WTC11 (cell line): ENCODE measurements at places on chromosomes 3 and 15. TPM values are rescaled to one million over a fixed set of nuclear protein-coding genes. Genes with fewer than 3 reads are reported as not detected.

Gene SLCO2A1
- total RNA-seq, result 2.3 to 3.3 TPM (median 3.3 TPM) in 3 replicates

Gene GNAT1
- 0.13 to 0.39 TPM (median 0.14 TPM) in 3 replicates for total RNA-seq

Gene PEX5L
- total RNA-seq, result 3.2 to 4.5 TPM (median 4.0 TPM) in 3 replicates

Gene KLHL40
- total RNA-seq, result not detected in 3 replicates

Gene CNTN6
- not detected in 3 replicates for total RNA-seq

Gene GOLGA8J
- 0.11 to 0.33 TPM in 2 of 3 replicates, not detected in the other for total RNA-seq

Gene ALDH1A3
- 9.9 to 14.0 TPM (median 10.7 TPM) in 3 replicates for total RNA-seq

Gene PPP1R2
- 28.1 to 34.0 TPM (median 32.9 TPM) in 3 replicates for total RNA-seq

Gene MAGI1
- 53.0 to 58.2 TPM (median 54.1 TPM) in 3 replicates for total RNA-seq

Gene AQP9
- 0.07 to 0.14 TPM in 2 of 3 replicates, not detected in the other for total RNA-seq

Gene LIPC
- not detected in 3 replicates for total RNA-seq

Gene CALML4
- 8.9 to 10.1 TPM (median 9.8 TPM) in 3 replicates for total RNA-seq

Gene C3orf20
- total RNA-seq, result not detected in 3 replicates

Gene ACKR2
- total RNA-seq, result 0.28 to 0.41 TPM (median 0.39 TPM) in 3 replicates

Gene B3GALNT1
- 4.2 to 6.0 TPM (median 5.0 TPM) in 3 replicates for total RNA-seq

Gene PLS1
- 26.4 to 32.6 TPM (median 29.9 TPM) in 3 replicates for total RNA-seq

Gene RPP14
- total RNA-seq, result 16.7 to 17.9 TPM (median 17.0 TPM) in 3 replicates

Gene KLF15
- total RNA-seq, result 12.1 to 14.7 TPM (median 13.0 TPM) in 3 replicates
